Bronchial epithelial cell (primary cell): ENCODE measurements at places on chromosomes 1 and 21.

GRCh38 chr1:22641906-22642636 is 1.4 kb upstream of the C1QC start:
- peak; percentile 18 for DNase-seq

DNA sequence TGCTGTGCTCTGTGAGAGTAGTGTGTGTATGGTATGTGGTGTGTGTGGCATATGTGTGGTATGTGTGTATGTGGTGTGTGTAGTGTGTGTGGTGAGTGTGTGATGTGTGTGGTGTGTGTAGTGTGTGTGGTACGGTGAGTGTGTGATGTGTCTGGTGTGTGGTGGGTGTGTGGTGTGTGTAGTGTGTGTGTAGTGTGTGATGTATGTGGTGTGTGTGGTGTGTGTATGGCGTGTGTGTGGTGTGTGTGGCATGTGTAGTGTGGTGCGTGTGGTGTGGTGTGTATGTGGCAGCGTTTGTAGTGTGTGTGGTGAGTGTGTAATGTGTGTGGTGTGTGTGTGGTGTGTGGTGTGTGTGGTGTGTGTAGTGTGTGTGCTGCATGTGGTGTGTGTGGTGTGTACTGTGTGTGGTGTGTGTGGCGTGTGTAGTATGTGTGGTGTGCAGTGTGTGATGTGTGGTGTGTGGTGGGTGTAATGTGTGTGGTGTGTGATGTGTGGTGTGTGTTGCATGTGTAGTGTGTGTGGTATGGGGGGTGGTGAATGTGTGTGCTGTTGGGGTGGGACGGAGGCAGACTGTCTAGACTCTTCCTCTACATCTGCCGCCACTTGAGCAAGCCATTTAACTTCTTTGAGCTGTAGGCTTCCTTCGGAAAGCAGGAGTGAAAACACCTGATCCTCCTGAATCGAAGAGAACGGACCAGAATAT is 33.5 kb downstream of the GPA33 start:
- DNase-seq, result no peak

DNA sequence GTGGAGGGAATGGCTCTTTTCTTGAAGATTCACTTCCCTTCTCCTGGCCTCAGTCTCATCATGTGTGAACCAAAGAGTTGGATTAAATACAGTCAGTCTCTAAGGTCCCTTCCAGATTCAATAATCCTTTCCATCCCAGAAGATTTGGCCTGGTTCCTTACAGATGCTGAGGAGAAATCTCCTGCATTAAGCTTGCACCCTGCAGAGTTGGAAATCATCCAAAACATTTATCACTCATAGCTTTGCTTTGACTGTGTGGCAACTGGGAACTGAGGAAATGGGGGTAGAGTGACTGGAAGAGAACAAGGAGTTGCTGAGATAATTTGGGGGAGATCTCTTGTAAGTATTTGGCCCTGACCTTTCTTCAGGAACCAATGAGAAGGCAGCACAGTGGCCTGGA is 220.5 kb upstream of the SGIP1 start:
- DNase-seq, result peak; percentile 44

DNA sequence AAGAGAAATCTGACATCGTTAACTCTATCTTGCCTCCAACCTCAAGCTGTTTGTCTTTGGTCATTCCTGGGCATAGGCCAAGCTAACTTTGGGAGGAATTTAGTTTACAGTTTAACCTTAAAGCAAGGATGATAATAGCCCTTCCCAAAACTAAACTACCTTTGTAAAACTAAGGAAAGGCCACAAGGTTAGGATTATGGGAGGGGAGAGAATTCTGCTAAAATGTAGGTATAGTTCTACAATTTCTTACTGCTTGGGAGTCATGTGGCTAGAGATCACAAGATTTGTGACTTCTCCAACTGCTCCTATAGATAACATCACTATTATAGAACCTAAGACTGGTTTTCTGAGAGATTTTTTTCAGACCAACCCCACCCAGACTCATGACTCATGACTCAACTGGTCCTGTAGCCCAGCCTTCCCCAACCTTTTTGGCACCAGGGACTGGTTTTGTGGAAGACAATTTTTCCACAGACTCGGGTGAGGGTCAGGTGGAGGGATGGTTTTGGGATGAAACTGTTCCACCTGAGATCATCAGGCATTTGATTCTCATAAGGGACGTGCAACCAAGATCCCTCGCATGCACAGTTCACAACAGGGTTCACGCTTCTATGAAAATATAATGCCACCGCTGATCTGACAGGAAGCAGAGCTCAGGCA is 70.7 kb upstream of the MUTYH start:
- DNase-seq, result peak; percentile 58

- DNase-seq, result no peak
Observed at GRCh38 chr21:34039678-34040382, 33.5 kb upstream of the MRPS6 start.

- DNase-seq, result peak; percentile 7
Observed at GRCh38 chr1:239717097-239717917, 330.9 kb downstream of the CHRM3 start.

DNA sequence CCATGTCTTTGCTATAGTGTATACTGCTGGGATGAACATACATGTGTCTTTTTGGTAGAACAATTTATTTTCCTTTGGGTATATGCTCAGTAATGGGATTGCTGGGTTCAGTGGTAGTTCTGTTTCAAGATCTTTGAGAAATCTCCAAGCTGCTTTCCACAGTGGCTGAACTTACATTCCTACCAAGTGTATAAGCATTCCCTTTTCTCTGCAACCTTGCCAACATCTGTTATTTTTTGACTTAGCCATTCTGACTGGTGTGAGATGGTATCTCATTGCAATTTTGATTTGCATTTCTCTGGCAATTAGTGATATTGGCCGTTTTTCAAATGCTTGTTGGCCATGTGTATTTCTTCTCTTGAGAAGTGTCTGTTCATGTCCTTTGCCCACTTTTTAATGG is 37.5 kb upstream of the ANGPTL1 start:
- DNase-seq, result no peak

DNA sequence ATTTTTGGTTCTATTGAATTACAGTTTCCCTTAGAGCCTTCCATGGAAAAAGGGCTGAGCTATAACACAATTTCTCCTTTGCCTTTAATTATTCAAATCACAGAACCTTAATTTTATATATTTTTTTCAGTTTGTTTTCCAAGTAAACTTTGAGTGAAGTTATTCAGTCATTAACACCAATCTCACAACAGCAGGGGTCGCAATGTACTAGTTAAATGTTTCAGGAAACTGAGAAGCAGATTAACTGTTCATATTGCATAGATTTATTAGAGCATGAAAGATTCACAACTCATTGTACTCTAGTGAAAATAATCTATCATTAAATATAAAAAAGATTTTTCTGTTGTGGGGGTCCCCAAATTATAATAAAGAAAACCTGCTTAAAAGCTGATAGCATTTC is 64.1 kb downstream of the KIFAP3 start:
- peak; percentile 44 for DNase-seq
